Activated CD4-positive, CD25-positive, alpha-beta regulatory T cell (primary cell): ENCODE measurements at places on chromosomes 5 and 9.

DNA sequence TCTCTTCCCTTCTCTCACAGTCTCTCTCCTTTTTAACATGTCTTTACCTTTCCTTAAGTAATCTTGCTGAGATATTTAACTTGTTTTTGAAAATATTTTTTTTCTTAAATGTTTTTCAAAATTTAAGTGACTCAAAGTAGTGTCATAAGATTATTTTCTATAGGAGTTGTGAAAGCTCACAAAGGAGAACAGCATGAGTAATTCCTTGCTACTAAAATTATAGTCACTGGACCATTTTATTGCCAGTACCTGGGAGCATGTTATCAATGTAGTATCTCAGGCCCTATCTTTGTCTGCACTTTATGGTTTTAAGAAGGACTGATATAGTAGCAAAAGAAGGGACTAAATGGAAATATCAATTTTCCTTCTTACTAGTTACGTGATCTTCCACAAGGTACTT, 181.9 kb downstream of the TMEM232 start:
- DNase-seq = no peak

DNA sequence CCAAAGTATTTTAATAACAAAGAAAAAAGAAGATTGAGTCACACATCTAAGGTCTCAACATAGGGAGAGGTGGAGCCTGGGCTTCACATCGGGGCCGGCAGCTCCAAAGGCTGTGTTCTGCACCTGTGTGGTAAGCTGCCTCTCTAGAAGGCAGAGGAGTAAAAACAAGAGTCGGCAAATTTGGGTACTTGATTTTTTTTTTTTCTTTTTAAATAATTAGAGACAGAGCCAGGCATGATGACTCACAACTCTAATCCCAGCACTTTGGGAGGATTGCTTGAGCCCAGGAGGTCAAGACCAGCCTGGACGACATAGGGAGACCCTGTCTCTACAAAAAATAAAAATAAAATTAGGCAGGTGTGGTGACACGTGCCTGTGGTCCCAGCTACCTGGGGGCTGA, 4.7 kb downstream of the URM1 start:
- no peak for DNase-seq

DNA sequence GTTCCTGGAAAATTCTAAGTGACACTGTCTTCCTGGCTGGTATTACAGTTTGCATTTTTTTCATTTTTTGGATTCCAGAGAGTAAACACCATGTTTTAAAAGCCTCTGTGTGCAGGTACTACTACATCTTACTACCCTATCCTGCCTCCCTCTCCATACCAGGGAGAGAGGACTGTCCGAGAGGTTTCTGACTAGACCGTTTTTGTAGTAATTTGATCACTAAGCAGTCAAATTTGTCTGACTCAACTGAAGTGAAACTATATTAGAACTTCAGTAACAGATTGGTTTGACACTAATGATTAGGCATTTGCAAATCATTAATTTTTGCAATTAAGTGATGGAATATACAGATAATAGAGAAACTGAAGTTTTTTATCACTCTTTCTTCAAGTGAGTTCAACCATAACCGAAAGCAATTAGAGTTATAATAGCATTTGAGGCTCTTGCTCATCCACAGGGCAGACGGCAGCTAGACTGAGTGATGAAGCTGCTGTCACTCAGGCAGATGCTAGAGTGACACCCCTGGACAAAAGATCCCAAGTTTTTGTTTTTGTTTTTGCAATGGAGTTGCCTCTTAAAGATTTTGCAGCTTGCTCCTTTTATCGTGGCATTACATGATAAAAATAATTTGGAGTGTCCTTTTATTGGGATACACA, 44.3 kb downstream of the SMARCA2 start:
- DNase-seq = no peak

GRCh38 chr5:39946356-39947045, 521.7 kb upstream of the DAB2 start:
- no peak for DNase-seq

DNA sequence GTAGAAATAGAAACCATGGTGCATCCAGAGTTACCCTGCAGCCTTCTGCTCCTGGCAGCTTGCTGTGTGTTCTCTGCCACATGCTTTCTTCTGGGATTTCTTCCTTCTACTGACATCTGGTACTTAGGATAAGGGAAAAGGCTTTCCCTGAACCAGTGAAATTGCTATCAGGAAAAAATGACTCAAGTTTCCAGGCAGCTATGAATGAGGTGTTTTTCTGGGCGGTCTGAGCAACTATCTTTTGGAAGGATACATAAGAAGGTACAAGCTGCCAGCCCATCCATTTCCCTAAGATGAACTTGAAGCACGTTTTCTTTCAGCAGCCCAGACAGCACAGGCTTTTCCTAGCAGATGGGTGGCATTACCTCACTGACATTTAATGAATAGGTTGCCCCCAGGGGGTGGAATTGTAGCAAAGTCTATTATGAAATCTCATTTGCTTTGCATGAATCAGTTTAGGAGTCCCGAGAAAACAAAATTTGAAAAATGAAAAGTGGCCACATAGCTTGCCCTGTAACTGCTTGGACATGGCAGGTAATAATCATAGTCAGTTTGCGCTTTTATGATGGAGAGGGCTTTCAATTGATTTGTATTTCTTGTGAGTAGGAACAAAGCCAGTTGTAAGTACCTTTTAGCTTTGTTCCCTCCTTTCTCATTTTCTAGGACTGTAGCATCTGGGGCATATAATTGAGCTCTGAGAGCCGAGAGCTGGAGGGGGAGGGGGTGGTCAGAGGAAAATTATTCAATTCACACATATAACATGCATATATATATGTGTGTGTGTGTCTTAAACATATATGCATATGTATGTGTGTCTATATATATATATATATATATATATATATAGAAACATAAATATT, 108.5 kb downstream of the C9orf152 start:
- DNase-seq = no peak

- DNase-seq = no peak
Measured at GRCh38 chr5:163727028-163727427, 221.6 kb downstream of the MAT2B start.

- no peak for DNase-seq
Measured at GRCh38 chr5:54774281-54775170, 210.9 kb downstream of the ESM1 start.
